ENCODE measurements at places on chromosomes 3 and 15. TPM values are rescaled to one million over a fixed set of nuclear protein-coding genes. Genes with fewer than 3 reads are reported as not detected.

The SCG3 gene
- total RNA-seq: 52.9 TPM

The SLC6A11 gene
- 33.5 TPM for total RNA-seq

The CFAP20DC gene
- 4.1 TPM for total RNA-seq

The TFDP2 gene
- total RNA-seq: 98.3 TPM

The CLRN1 gene
- total RNA-seq: not detected

The ACSBG1 gene
- total RNA-seq: 4.1 TPM

The GP9 gene
- total RNA-seq: not detected

The ZNF80 gene
- total RNA-seq: not detected

The DOCK3 gene
- 60.7 TPM for total RNA-seq

The KLF13 gene
- total RNA-seq: 48.5 TPM

The SPINT1 gene
- 2.5 TPM for total RNA-seq

The INSYN1 gene
- total RNA-seq: 28.5 TPM

The GRM7 gene
- total RNA-seq: 126 TPM

The ZPLD1 gene
- not detected for total RNA-seq

The SLC27A2 gene
- 1.3 TPM for total RNA-seq

The GOLGA8J gene
- total RNA-seq: not detected

The FEZF2 gene
- 19.1 TPM for total RNA-seq

The LRRC49 gene
- 201 TPM for total RNA-seq

The CHRNA3 gene
- 0.31 TPM for total RNA-seq

The LMAN1L gene
- total RNA-seq: not detected

The CA12 gene
- total RNA-seq: 11.6 TPM

The FAM174B gene
- total RNA-seq: 14.1 TPM

The ATP13A3 gene
- total RNA-seq: 217 TPM

The LPP gene
- total RNA-seq: 19.7 TPM

The STAG1 gene
- 107 TPM for total RNA-seq
